ENCODE measurements at places on chromosomes 6 and 20.

DNA sequence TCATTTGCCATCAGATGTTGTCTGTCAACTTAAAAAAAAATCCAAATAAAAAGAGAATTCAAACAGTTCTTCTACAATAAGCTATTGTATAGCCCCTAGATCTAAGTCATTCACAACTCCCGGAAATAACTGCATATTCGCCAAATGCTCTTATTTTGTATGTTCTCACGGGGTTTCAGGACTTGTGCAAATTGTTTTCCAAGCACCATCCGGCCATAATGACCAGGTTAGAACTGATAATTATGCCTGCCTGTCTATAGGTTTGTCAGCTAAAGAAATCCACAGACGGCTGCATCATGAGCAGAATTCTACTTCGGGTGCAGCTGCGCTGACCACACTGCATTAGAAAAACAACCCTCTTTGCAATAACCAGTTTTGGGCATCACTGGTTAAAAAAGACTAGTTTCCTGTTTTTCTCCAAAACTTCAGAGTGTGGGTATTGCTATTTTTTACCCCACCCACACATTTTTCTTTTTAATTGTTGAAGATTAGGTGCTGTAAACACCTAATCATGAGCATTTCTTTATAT, 87.7 kb downstream of the HIVEP2 start:
- no peak for DNase-seq

DNA sequence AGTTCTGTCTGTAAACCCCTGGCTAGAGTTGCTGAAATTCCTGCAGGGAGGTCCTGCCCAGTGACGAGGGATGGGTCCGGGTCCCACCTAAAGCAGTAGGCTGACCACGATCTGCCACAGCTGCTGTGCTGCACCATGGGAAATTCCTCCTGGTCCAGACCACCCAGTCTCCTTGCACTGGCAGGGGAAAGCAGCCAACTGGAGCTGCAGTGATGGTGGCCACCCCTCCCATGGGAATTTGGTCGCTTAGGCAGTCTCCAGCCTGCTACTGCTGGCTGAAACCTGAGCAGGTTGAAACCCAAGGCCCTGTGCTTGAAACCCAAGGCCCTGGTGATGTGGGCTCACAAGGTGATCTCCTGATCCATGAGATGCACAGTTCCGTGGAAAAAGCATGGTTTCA, 23.9 kb upstream of the MOXD1 start:
- no peak for DNase-seq

DNA sequence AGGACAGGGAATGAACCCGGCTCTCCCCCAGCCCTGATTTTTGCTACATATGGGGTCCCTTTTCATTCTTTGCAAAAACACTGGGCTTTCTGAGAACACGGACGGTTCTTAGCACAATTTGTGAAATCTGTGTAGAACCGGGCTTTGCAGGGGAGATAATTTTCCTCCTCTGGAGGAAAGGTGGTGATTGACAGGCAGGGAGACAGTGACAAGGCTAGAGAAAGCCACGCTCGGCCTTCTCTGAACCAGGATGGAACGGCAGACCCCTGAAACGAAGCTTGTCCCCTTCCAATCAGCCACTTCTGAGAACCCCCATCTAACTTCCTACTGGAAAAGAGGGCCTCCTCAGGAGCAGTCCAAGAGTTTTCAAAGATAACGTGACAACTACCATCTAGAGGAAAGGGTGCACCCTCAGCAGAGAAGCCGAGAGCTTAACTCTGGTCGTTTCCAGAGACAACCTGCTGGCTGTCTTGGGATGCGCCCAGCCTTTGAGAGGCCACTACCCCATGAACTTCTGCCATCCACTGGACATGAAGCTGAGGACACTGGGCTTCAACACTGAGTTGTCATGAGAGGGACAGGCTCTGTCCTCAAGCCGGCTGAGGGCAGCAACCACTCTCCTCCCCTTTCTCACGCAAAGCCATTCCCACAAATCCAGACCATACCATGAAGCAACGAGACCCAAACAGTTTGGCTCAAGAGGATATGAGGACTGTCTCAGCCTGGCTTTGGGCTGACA, 28.8 kb upstream of the ZBP1 start:
- DNase-seq = no peak

- DNase-seq = no peak
Observed at GRCh38 chr6:28657381-28657768, 131.7 kb downstream of the GPX5 start.

DNA sequence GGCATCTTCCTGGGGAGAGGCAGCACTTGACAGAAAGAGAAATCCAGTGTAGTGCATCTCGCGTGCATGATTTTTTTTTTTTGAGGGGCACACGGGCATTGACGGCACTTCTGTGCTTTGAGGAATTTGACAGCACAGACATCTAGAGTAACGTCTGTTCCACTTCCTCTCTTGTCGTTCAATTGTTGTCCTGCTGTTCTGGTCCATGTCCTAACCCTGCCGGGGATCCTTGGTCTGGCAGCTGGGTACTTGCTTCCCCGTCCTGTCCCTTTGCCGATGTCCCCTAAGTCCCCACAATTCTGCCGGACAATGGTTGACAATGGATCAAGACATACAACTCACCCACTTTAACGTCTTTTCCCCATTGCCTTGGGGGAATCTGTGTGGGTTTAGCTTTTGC, 46.0 kb upstream of the NAA20 start:
- DNase-seq = no peak

Measured in stimulated activated CD4-positive, alpha-beta T cell treated with anti-CD3 and anti-CD28 coated beads, Interleukin-15, amount 100 ng/mL, for 1 hour (primary cell).